Stimulated activated CD4-positive, alpha-beta T cell treated with anti-CD3 and anti-CD28 coated beads, Interleukin-1b, Interleukin-23, amount 100 ng/mL, for 48 hours (primary cell): ENCODE measurements at places on chromosomes 2 and 18.
A peak's percentile ranks its signal among the peaks of the same experiment; 100 is the strongest.

DNA sequence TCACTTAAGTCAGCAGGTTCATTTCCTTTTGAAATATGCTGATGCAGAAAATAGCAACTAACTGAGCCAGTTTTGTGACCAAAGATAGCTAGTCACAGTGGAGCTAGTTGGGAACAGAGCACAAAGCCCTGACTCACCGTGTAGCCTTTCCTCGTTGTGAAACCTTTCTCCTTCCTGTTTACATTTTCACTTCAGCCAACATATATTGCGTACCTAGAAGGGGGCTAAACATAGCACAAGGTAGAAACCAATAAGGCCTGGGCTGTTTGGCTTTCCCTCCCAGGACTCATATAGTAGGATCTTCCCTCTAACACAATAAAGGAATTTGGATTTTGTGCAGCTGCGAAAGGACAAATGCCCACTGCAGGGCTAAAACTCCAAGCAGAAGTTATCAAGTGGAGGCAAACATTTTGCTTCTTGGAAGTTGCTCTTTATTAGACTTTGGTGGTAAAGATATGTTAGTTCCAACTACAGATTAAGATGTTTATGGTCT lies 24.5 kb upstream of the LPIN2 start:
- DNase-seq, result no peak

DNA sequence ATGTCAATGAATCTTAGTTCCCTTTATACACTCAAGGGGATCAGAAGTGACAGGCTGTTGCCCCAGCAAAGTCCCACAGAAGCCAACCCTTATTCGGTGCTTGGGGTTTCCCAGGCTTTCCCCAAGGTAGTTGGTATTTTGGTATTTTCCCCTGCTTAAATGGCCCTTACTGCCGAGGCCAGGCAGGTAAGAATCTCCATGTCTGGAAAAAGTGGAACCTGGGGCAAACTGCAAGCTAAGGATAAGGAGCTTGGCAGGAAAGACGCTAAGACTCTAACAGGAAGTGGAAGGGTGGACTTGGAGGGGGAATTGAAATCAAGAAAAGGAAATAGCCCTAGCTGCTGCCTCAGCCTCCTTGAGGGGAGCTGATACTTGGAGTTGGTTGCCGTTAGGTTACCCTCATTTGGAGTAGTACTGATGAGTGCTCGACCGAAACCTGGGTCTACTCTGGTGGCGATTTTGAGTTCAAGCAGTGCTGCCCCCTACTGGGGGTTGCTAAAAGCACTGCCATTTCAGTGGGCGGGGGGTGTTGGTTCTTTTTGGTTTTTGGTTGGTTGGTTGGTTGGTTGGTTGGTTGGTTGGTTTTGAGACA lies 3.3 kb upstream of the GPBAR1 start:
- DNase-seq, result peak; percentile 77

DNA sequence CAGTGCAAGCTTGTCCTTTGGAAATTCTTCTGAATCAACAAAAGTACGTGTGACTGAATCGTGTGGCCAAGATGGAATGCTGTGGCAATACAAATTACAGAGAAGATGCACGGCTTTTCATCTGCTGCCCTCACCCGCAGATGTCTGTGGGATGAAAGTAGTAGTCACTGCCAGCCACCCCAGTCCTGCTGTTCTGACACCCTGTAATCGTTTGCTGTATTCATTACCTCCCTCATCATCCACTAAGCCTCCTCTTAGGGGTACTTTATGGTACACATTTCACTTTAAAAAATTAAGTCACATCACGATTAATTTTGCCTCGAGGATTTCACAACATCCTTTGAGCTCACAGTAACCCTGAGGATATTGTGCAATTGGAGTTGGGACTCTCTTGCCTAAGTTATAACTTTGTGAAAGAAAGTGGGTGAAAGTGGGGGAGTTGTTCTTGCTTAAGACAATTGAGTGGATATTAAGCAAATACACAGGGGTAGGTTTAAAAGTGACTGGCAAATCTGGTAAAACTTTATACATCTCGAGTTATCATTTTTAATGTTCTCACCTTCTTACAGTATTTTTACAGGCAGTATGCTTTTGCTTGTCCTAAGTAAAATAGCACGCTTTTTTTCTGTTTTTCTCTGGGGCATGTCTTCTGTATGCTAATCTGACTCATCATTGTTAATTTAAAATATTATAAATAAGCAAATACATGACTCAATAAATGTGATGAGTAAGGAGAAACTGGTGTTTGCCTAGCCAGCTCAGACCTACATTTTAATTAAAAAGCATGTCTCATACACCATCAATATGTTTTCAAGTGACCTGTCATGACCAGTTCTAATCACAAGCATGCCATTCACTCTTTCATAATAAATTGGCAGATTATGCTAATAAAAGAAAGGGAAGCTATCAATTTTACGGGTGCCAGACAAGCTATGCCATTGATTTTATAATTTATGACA lies 680.9 kb downstream of the IRS1 start:
- no peak for DNase-seq

GRCh38 chr18:23069481-23069880 lies 65.8 kb upstream of the CABLES1 start:
- DNase-seq, result no peak
